ENCODE measurements at places on chromosomes 4 and X.

- no peak overlapping the region for H3K4me3 ChIP-seq
- peak; percentile 81 for DNase-seq
- peaks cover 3% of the 10 kb centered on the region for H3K4me1 ChIP-seq
- no peaks in the 10 kb centered on the region for H3K36me3 ChIP-seq
- H3K27me3 ChIP-seq: no peaks in the 10 kb centered on the region
- peak overlapping the region; percentile 65 for H3K27ac ChIP-seq
These were observed 1.0 kb upstream of the DAPP1 start for GRCh38 chr4:99815597-99816011.

DNA sequence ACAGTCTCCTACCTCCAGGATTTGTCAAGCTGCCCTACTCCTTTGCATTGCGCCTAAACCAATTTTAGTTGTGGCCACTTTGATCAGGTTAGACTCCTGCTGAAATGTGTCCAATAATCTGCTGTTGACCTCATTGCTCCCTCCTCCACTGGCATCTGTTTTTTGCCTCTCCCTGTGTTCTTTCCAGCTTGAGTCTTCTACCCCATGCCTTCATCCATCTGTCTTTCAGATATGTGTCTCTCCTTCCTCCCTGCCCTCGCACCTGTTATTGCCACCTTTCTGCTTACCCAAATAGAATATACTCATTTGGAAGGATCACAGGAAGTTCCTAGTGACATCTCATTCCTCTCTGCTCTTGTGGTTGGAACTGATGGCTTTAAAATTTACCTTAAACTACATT, 366.6 kb upstream of the CLNK start:
- H3K27ac ChIP-seq: no peak overlapping the region
- H3K4me3 ChIP-seq: no peak overlapping the region

- no peak overlapping the region for H3K27ac ChIP-seq
- H3K27me3 ChIP-seq: no peaks in the 10 kb centered on the region
- H3K36me3 ChIP-seq: no peaks in the 10 kb centered on the region
- no peaks in the 10 kb centered on the region for H3K4me1 ChIP-seq
These were observed 27.2 kb downstream of the HTR2C start for GRCh38 chrX:114611018-114611619.

- H3K27ac ChIP-seq: no peak overlapping the region
- DNase-seq: no peak
- no peaks in the 10 kb centered on the region for H3K27me3 ChIP-seq
- no peaks in the 10 kb centered on the region for H3K36me3 ChIP-seq
These were observed 104.0 kb downstream of the MAD2L1 start for GRCh38 chr4:119962631-119963030.

- no peak for DNase-seq
- no peak overlapping the region for H3K4me3 ChIP-seq
- no peaks in the 10 kb centered on the region for H3K36me3 ChIP-seq
- H3K4me1 ChIP-seq: no peaks in the 10 kb centered on the region
- no peak overlapping the region for H3K27ac ChIP-seq
- no peaks in the 10 kb centered on the region for H3K27me3 ChIP-seq
These were observed 113.0 kb downstream of the UCHL1 start for GRCh38 chr4:41369680-41370079.

DNA sequence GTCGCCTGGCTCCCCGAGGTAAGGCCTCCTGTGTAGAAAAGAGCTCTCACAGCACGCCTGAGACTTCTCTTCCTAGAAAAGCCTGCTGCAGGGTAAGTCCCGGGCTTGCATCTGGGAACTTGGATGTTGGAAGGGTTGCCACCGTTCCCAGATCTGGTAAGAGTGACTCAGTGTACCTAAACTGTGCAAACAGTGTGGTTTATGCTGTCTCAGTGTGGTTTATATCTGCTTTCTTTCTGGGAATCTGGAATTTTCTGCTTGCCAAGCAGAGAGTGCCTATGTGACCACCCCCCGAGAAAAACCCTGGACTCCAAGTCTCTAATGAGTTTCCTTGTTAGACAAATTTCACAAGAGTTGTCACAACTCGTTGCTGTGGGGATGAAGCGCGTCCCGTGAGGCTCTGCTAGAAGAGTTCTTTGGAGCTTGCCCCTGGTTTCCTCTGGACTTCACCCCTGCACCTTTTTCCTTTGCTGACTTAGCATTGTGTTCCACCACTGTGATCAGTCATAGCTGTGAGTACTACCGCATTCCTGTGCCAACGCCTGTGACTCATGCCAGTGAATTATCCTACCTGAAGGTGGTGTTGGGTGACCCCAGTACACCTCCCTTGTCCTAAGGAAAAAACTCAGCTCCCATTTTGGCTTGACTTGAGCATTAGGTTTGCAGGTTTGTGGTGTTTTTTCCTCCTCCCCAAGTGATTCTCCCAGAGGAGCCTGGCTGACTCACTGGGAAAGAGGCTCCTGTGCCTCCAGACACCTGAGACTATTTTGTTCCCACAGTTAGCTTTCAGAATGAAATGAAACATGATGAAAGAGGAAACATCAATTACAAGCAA, 14.5 kb downstream of the SLC2A9 start:
- H3K36me3 ChIP-seq: no peaks in the 10 kb centered on the region
- peaks cover 4% of the 10 kb centered on the region for H3K4me1 ChIP-seq
- H3K27ac ChIP-seq: peak overlapping the region; percentile 88
- no peaks in the 10 kb centered on the region for H3K27me3 ChIP-seq
- DNase-seq: peak; percentile 90
- H3K4me3 ChIP-seq: peak overlapping the region; percentile 2

DNA sequence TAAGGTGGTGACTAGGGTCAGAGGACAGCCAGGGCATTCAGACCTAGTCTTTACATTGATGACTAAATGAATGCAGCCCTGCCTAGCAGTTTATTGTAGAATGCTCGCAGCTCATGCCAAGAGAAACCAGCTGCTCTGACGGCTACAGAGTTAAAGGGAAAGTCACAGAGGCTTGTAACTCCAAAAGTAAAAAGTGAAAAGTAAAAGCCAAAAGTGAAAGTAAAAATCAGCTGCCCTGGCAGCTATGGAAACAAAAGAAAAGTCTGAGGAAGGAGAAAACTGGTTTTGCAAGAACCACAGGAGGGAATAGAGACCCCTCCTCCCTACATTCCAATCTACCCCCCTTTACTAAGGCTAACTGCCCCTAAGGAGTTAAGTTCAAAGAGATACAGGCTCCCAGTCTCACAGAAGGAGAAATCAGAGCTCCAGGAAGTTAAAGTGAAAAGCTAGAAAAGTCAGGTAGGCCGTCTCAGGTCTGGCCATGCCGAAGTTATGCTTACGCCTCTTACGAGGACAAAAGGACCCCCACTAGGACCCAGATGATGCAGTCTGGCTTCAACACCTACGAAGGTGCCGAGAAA, 6.0 kb downstream of the GAGE10 start:
- peak; percentile 27 for DNase-seq
- H3K4me3 ChIP-seq: peak overlapping the region; percentile 16
- no peaks in the 10 kb centered on the region for H3K4me1 ChIP-seq
- H3K27ac ChIP-seq: peak overlapping the region; percentile 42
- no peaks in the 10 kb centered on the region for H3K27me3 ChIP-seq

GRCh38 chrX:73812256-73812655, 249.3 kb downstream of the CHIC1 start:
- no peak overlapping the region for H3K27ac ChIP-seq
- no peaks in the 10 kb centered on the region for H3K27me3 ChIP-seq
- no peak overlapping the region for H3K4me3 ChIP-seq

DNA sequence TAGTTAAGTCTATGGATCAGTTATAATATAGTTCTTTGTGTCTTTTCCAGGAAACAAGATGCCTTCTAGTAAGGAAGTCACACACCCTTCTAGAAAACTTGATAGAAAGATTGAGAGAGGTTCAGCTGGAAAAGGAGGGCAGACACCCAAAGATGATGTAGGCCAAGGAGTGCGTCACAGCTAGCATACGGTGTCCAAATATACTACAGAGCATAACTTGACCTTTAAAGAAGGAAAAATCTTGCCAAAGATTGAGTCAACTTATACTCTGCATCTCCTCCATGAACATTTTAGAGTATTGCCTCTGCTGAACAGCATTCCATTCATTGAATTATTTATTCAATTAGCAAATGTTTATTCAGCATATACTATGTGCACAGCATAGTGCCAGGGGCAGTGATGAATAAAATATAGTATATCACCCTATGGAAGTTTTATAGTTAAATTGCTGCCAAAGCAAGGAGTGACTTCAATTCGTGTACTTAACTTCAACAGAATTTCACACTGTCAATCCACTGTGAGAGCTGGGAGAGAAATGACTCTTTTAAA, 51.9 kb upstream of the SLC6A14 start:
- no peak overlapping the region for H3K27ac ChIP-seq
- no peaks in the 10 kb centered on the region for H3K27me3 ChIP-seq
- DNase-seq: no peak

DNA sequence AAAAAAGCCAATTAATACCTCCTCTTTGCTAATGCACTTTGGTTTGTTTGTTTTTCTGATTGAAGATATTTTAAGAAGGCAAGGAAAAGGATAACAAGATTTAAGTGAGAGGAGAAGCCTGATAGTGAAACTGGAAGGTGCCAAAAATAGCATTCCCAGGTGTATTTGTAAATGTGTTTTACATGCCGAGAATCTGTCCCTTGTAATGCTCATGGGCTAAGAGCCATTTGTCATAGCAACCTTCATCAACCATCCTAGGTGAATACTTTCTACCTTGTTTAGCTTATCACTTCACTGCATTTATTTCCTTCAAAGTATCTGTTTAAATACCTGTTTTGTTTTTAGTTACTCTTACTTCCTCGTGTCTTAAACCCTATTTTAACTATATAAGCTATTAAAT, 127.8 kb downstream of the KCTD8 start:
- no peak overlapping the region for H3K4me3 ChIP-seq
- H3K36me3 ChIP-seq: no peaks in the 10 kb centered on the region
- H3K4me1 ChIP-seq: no peaks in the 10 kb centered on the region
- H3K27me3 ChIP-seq: no peaks in the 10 kb centered on the region
- H3K27ac ChIP-seq: no peak overlapping the region

GRCh38 chr4:89573656-89574055, 263.3 kb downstream of the SNCA start:
- H3K27me3 ChIP-seq: no peaks in the 10 kb centered on the region
- no peak overlapping the region for H3K4me3 ChIP-seq
- no peak overlapping the region for H3K27ac ChIP-seq
- DNase-seq: no peak
- H3K4me1 ChIP-seq: no peaks in the 10 kb centered on the region

GRCh38 chrX:99914635-99915034, 495.4 kb downstream of the PCDH19 start:
- DNase-seq: no peak
- no peaks in the 10 kb centered on the region for H3K36me3 ChIP-seq
- H3K4me3 ChIP-seq: no peak overlapping the region
- H3K4me1 ChIP-seq: no peaks in the 10 kb centered on the region

DNA sequence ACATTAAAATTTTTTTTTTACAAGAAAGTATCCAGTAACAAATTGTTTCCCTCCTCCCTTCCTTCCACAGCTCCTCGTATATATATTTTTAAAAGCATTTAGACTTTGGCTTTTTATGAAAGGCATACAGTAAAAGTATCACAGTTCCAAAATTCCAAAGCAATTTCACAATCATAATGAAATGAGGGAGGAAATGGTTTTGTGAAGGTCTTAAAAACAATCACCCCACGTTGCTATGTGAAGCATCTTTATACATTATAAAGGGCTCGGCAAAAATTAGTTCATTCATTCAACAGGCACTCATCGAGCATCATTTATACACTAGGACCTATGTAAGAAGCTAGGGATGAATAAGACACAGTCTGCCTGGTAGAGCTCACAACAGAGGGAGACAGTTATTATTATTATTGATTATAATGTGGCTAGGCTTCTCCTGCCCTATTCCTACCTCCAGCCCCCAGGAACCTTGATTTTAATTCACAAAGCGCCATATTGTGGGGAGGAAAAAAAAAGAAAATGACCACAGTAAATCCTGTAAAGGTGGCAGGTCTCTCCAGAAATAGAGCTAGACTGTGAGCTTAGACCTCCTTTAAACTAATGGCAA, 239.9 kb downstream of the MAML3 start:
- H3K4me1 ChIP-seq: no peaks in the 10 kb centered on the region
- no peak overlapping the region for H3K27ac ChIP-seq
- no peaks in the 10 kb centered on the region for H3K27me3 ChIP-seq
- H3K36me3 ChIP-seq: no peaks in the 10 kb centered on the region
- no peak for DNase-seq
- no peak overlapping the region for H3K4me3 ChIP-seq

- H3K4me3 ChIP-seq: no peak overlapping the region
- no peaks in the 10 kb centered on the region for H3K36me3 ChIP-seq
- no peaks in the 10 kb centered on the region for H3K27me3 ChIP-seq
- DNase-seq: no peak
- no peaks in the 10 kb centered on the region for H3K4me1 ChIP-seq
- H3K27ac ChIP-seq: no peak overlapping the region
These were observed 220.3 kb downstream of the ADAMTS3 start for GRCh38 chr4:72348701-72349100.

- H3K4me3 ChIP-seq: no peak overlapping the region
- DNase-seq: no peak
- H3K36me3 ChIP-seq: no peaks in the 10 kb centered on the region
- H3K4me1 ChIP-seq: no peaks in the 10 kb centered on the region
- H3K27me3 ChIP-seq: no peaks in the 10 kb centered on the region
- no peak overlapping the region for H3K27ac ChIP-seq
These were observed 160.0 kb upstream of the SPRY1 start for GRCh38 chr4:123236606-123237005.

DNA sequence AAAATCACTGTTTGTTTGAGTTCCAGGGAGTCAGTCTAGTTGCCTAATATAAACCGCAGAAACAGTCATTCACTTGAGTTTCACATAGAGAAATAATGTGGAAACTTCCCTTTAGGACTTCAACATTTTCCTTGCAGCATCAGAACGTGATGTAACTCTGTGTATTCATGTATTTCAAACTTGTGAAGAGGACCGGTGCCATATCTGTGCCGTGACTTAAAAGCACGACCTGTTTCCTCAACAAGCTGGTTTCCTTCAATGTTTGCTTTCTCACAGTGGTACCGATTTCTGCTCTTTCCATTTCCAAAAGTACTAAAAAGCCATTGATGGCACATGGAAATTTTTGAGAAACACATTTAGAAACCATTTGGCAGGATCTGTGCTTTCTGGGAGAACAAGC, 166.6 kb upstream of the RAPGEF2 start:
- no peaks in the 10 kb centered on the region for H3K4me1 ChIP-seq
- no peak overlapping the region for H3K4me3 ChIP-seq
- no peak for DNase-seq
- no peaks in the 10 kb centered on the region for H3K27me3 ChIP-seq

- H3K4me3 ChIP-seq: no peak overlapping the region
- DNase-seq: no peak
- no peaks in the 10 kb centered on the region for H3K27me3 ChIP-seq
- no peak overlapping the region for H3K27ac ChIP-seq
- H3K4me1 ChIP-seq: no peaks in the 10 kb centered on the region
These were observed 49.0 kb upstream of the CLNK start for GRCh38 chr4:10733481-10734062.

Data from colonic mucosa (tissue), 4 donors.